ENCODE measurements at places on chromosomes 12 and 14.
A peak's percentile ranks its signal among the peaks of the same experiment; 100 is the strongest.

DNA sequence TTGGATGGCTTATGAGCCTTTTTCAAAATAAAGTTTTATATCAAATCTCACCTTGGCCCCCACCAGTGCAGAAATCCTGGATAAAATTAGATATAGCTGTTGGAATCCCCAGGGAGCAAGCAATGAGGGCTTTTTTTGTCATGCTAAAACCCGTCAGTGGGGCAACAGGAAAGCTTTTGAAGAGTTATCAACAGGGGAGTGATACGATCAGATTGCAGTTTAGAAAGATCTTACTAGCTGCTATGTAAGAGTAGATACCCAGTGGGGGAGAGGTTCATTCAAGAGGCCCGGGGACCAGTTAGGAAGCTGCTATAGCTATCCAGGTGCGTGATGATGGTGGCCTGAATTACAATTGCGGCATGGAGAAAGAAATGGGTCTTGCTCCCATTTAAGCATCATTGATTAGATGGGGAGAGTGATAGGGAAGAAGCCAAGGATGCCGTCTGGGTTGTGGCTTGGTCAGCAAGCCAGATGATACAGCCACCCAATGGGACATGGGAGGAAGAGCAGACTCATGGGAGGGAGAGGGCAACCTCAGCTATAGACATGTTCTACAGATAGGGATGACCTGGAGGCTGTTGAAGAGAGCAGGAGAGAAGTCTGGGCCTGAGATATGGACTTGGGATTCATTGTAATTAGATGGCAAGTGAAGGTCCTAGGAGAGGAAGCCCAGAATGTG is 272.4 kb downstream of the DPF3 start:
- H3K4me3 ChIP-seq, result no peak overlapping the region
- H3K4me1 ChIP-seq, result no peaks in the 10 kb centered on the region
- H3K27ac ChIP-seq, result no peak overlapping the region
- no peak for DNase-seq

DNA sequence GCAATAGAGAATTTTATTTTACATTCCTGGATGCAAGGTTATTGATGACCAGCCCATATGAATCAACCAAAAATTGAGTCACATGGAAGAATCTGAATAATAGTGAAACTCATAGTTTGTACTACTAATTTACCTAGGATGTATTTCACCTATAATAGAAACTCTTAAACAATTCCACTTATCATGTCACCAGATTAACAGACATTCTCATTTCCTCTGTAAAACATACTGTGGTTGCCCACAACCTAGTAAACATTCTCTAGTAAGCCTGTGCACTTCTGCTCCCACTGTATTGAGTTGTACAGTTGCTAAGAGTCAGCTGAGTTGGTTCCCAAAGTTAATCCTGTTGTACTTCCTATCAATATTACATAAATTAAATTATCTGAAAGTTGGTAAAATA is 196.6 kb upstream of the TMTC1 start:
- DNase-seq, result no peak
- H3K36me3 ChIP-seq, result no peaks in the 10 kb centered on the region
- no peaks in the 10 kb centered on the region for H3K4me1 ChIP-seq
- H3K27ac ChIP-seq, result no peak overlapping the region

- H3K4me1 ChIP-seq, result no peaks in the 10 kb centered on the region
- H3K36me3 ChIP-seq, result no peaks in the 10 kb centered on the region
- H3K27ac ChIP-seq, result no peak overlapping the region
- no peaks in the 10 kb centered on the region for H3K27me3 ChIP-seq
These were observed 2.8 kb downstream of the ADAM21 start for GRCh38 chr14:70454731-70455130.

GRCh38 chr12:3492793-3493042 is 1.7 kb downstream of the PRMT8 start:
- H3K27ac ChIP-seq, result no peak overlapping the region
- H3K4me3 ChIP-seq, result no peak overlapping the region
- no peak for DNase-seq
- peaks cover 73% of the 10 kb centered on the region for H3K27me3 ChIP-seq
- peaks cover 13% of the 10 kb centered on the region for H3K4me1 ChIP-seq
- no peaks in the 10 kb centered on the region for H3K36me3 ChIP-seq

GRCh38 chr12:62347922-62348650 is 87.9 kb downstream of the USP15 start:
- no peak for DNase-seq
- no peaks in the 10 kb centered on the region for H3K27me3 ChIP-seq
- H3K36me3 ChIP-seq, result peaks cover 32% of the 10 kb centered on the region
- H3K4me1 ChIP-seq, result no peaks in the 10 kb centered on the region
- H3K4me3 ChIP-seq, result no peak overlapping the region
- no peak overlapping the region for H3K27ac ChIP-seq

- no peaks in the 10 kb centered on the region for H3K4me1 ChIP-seq
- no peak overlapping the region for H3K27ac ChIP-seq
- no peaks in the 10 kb centered on the region for H3K36me3 ChIP-seq
- H3K27me3 ChIP-seq, result peaks cover 34% of the 10 kb centered on the region
- no peak for DNase-seq
- no peak overlapping the region for H3K4me3 ChIP-seq
These were observed 23.5 kb downstream of the CALCOCO1 start for GRCh38 chr12:53703756-53704155.

GRCh38 chr14:50099335-50099734 is 17.0 kb downstream of the VCPKMT start:
- H3K36me3 ChIP-seq, result no peaks in the 10 kb centered on the region
- peaks cover 47% of the 10 kb centered on the region for H3K4me1 ChIP-seq
- DNase-seq, result no peak
- H3K27me3 ChIP-seq, result no peaks in the 10 kb centered on the region
- no peak overlapping the region for H3K4me3 ChIP-seq

DNA sequence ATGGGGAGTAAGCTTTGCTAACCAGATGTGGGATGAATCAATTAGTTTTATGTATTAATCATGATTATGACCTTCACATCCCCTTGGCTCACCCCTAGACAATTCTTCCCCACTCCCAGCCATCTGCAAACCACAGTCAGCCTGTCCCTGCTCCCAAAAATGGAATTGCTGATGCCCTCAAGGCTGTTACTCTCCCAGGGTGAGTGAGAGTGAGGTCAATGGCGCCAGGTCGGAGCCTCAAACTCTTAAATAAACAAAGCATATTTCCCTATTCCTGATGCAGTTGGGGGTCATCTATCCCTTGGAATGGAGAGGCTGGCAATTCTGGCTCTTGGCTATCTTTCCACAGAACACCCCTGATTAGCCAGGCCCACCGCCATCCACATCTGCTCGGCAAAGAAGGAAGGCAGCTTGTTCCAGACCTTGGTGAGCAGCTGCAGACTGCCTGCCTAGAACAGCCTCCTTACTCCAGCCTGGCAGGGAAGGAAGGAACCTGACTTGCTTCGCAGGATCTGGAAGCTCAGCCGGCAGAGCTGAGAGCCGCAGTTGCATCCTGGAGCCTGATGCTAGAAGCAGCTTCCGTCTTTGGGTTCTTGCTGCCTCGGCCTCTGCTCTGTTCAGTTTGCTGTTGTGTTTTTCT is 57.0 kb downstream of the SMUG1 start:
- H3K4me1 ChIP-seq, result peaks cover 5% of the 10 kb centered on the region
- no peak overlapping the region for H3K4me3 ChIP-seq
- no peaks in the 10 kb centered on the region for H3K36me3 ChIP-seq
- H3K27me3 ChIP-seq, result peaks cover 33% of the 10 kb centered on the region
- no peak overlapping the region for H3K27ac ChIP-seq

DNA sequence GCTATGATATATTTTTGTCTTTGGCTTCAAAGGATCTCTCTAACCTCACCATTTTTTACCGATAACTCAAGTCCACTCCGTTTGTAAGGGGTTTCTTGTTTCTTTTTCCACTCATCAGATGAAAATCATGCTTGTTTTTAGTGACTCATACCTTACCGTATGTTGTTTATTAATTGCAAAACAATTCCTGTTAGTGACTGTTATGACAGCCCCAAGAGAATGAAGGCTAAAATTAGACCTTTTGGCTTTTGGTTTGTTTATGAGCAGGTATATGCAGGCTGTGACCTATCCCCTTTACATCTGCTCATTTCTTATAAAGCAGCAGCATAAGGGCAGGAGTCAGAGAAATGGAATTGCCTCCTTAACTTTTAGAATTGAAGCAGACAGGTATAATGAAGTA is 319.8 kb downstream of the CEP128 start:
- no peaks in the 10 kb centered on the region for H3K36me3 ChIP-seq
- no peaks in the 10 kb centered on the region for H3K27me3 ChIP-seq
- H3K4me1 ChIP-seq, result no peaks in the 10 kb centered on the region
- no peak overlapping the region for H3K27ac ChIP-seq

DNA sequence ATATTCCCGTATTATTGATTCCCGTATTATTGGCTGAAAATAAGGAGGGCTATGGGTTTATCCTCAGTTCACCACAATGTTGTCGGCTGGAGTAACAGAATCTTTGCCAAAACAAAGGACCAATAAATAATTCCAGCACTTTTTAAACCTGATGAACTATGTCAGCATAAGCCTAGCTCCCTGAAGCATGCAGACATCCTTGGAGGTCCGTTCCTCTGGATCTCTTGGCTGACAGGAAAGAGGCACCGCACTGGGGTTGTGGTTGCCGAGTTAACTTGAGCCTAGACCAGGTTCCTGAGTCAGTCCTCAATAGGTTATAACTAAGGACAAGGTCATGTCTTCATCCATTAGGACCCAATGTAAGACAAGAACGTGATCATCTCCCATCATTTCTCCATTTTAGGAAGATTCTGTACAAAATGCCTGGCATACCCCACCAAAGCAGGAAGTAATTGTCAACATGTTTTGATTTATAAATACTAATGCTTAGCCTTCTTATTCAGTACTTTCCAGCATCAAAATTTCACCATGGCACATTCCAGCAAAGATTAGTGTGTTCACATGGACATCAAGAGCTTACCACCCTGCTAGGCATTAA is 36.6 kb downstream of the NID2 start:
- H3K4me3 ChIP-seq, result no peak overlapping the region
- H3K36me3 ChIP-seq, result no peaks in the 10 kb centered on the region
- no peaks in the 10 kb centered on the region for H3K4me1 ChIP-seq
- DNase-seq, result no peak
- H3K27me3 ChIP-seq, result no peaks in the 10 kb centered on the region

GRCh38 chr12:62588916-62589315 is 122.3 kb downstream of the MON2 start:
- no peak overlapping the region for H3K4me3 ChIP-seq
- H3K27ac ChIP-seq, result no peak overlapping the region
- no peak for DNase-seq
- no peaks in the 10 kb centered on the region for H3K27me3 ChIP-seq
- no peaks in the 10 kb centered on the region for H3K4me1 ChIP-seq

- H3K27me3 ChIP-seq, result no peaks in the 10 kb centered on the region
- no peak overlapping the region for H3K27ac ChIP-seq
- H3K36me3 ChIP-seq, result peaks cover 66% of the 10 kb centered on the region
- H3K4me3 ChIP-seq, result no peak overlapping the region
- no peaks in the 10 kb centered on the region for H3K4me1 ChIP-seq
These were observed 33.3 kb downstream of the PPP2R3C start for GRCh38 chr14:35088514-35088913.

GRCh38 chr12:104372061-104372720 is 68.7 kb downstream of the EID3 start:
- H3K27me3 ChIP-seq, result no peaks in the 10 kb centered on the region
- no peak overlapping the region for H3K4me3 ChIP-seq
- no peak for DNase-seq
- H3K27ac ChIP-seq, result no peak overlapping the region

DNA sequence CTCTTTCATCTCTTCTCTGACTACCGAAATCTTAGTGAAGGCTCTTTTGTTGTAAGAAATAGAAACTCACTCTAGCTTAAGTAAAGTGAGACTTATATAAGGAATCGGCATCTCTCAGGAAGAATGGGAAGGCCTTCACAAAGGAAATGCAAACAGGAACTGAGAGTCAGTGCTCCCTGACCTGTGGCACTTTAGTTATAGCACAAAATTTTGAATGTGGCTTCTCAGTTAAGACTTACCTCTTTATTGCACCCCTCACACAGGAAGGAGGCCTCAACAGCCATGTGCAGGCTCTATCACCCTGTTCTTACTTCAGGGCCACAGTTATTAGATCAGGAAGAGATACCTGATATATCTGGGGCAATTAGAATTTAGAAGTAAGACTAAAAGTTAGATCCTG is 224.7 kb upstream of the EGLN3 start:
- H3K4me1 ChIP-seq, result no peaks in the 10 kb centered on the region
- no peaks in the 10 kb centered on the region for H3K27me3 ChIP-seq
- H3K27ac ChIP-seq, result no peak overlapping the region
- no peaks in the 10 kb centered on the region for H3K36me3 ChIP-seq

- peak; percentile 2 for DNase-seq
- no peaks in the 10 kb centered on the region for H3K36me3 ChIP-seq
- peaks cover 22% of the 10 kb centered on the region for H3K27me3 ChIP-seq
- H3K4me1 ChIP-seq, result peaks cover 13% of the 10 kb centered on the region
- H3K27ac ChIP-seq, result no peak overlapping the region
These were observed 631 bp downstream of the PPM1H start for GRCh38 chr12:62934239-62934798.

- no peaks in the 10 kb centered on the region for H3K27me3 ChIP-seq
- DNase-seq, result no peak
- no peak overlapping the region for H3K27ac ChIP-seq
- H3K4me1 ChIP-seq, result no peaks in the 10 kb centered on the region
- H3K4me3 ChIP-seq, result no peak overlapping the region
These were observed 84.3 kb downstream of the ETNK1 start for GRCh38 chr12:22709292-22709691.

GRCh38 chr14:36767603-36768281 is 106.1 kb downstream of the PAX9 start:
- no peak for DNase-seq
- H3K36me3 ChIP-seq, result no peaks in the 10 kb centered on the region
- H3K27me3 ChIP-seq, result no peaks in the 10 kb centered on the region
- no peak overlapping the region for H3K4me3 ChIP-seq
- H3K27ac ChIP-seq, result no peak overlapping the region

GRCh38 chr12:126811391-126811790 is 1455.6 kb upstream of the TMEM132C start:
- DNase-seq, result no peak
- H3K4me3 ChIP-seq, result no peak overlapping the region
- H3K4me1 ChIP-seq, result no peaks in the 10 kb centered on the region
- no peaks in the 10 kb centered on the region for H3K27me3 ChIP-seq
- no peak overlapping the region for H3K27ac ChIP-seq

GRCh38 chr12:126706300-126706699 is 1560.7 kb upstream of the TMEM132C start:
- H3K4me3 ChIP-seq, result no peak overlapping the region
- no peaks in the 10 kb centered on the region for H3K27me3 ChIP-seq
- H3K36me3 ChIP-seq, result no peaks in the 10 kb centered on the region
- no peak for DNase-seq

DNA sequence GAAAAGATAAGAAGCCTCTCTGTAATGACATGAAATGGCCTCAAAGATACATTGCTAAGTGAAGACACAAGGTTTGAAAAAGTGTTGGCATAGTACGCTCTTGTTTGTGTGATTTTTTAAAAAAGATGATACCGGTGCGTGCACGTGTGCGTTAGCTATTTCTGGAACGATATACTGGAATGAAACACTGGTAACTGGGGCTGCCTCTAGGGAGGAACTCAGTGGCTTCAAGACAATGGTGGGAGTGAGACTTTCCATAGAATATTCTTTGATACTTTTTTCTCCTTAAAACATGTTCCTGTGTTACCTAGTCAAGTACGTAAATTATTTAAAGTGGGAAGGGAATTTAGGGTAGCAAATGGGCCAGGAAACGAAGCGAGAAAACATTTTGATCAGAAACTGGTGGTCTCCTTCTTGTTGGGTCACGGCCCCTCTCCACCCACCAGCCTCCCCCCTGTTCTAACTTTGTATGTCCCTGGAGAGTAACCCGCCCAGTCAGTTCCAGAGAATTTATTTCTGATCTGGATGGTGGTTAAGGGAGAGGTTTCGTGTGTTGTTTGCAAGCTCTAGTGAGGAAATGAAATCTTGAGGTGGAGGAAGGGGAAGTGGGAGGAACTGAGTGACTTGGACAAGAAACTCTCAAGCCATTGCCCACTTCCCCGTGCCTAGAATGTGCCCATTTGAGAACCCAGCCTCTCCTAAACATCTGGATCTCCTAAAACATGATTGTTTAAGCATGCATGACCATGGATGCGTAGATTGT is 6.6 kb downstream of the FGF6 start:
- no peak overlapping the region for H3K27ac ChIP-seq
- H3K4me3 ChIP-seq, result no peak overlapping the region
- no peaks in the 10 kb centered on the region for H3K36me3 ChIP-seq
- H3K4me1 ChIP-seq, result no peaks in the 10 kb centered on the region

Data from CD4-positive, alpha-beta T cell (primary cell).